ENCODE measurements at places on chromosomes 2 and 18. TPM values are rescaled to one million over a fixed set of nuclear protein-coding genes. Genes with fewer than 3 reads are reported as not detected.
A peak's percentile ranks its signal among the peaks of the same experiment; 100 is the strongest.

Gene POTEF
- total RNA-seq, result not detected

Gene RIT2
- total RNA-seq, result not detected

Gene DNMT3A
- total RNA-seq, result 10.8 TPM

Gene SIX2
- 2.9 TPM for total RNA-seq

Gene CABYR
- 7.3 TPM for total RNA-seq

Gene MAPRE2
- 44.7 TPM for total RNA-seq

Gene INPP5D
- total RNA-seq, result 0.98 TPM

Gene VIT
- 2.0 TPM for total RNA-seq

Gene SLC9A4
- total RNA-seq, result not detected

Gene B3GNT7
- 0.27 TPM for total RNA-seq

Gene CYS1
- 7.0 TPM for total RNA-seq

Gene SALL3
- not detected for total RNA-seq

Gene SCYGR4
- total RNA-seq, result not detected

GRCh38 chr2:24889221-24889620, 30.8 kb downstream of the ADCY3 start:
- no peak for DNase-seq

- no peak for DNase-seq
Observed at GRCh38 chr2:239774933-239775622, 250.1 kb downstream of the NDUFA10 start.

DNA sequence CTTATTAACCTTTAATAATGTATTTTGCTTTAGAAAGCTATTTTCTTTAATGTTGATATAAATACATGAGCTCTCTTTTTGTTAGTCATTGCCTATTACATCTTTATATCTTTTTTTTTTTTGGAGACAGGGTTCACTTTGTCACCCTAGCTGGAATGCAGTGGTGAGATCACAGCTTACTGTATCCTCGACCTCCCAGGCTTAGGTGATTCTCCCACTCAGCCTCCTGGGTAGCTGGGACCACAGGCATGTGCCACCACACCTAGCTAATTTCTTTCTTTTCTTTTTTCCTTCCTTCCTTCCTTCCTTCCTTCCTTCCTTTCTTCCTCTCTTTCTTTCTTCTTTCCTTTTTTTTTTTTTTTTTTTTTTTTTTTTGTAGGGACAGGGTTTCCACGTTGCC, 15.4 kb downstream of the NAB1 start:
- no peak for DNase-seq

- DNase-seq, result no peak
Observed at GRCh38 chr18:10124071-10124470, 210.3 kb downstream of the VAPA start.

DNA sequence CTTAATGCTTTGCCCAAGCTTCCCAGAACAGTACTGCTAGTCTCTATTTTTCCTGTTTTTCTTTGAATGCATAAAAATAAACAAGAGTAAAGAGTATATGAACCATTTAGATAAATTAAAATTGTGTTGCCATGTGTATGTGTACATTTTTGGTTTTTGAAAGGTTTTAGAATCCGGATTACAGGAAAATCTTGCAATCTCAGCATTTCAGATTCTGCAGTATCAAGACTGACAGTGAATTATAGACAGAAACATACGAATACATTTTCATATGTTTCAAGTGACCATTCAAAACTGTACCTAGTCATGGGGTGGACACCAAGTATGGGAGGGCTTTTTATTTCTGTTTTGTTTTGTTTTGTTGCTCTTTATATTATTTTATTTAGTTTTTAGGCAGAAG, 604.1 kb downstream of the LRP1B start:
- DNase-seq, result no peak

DNA sequence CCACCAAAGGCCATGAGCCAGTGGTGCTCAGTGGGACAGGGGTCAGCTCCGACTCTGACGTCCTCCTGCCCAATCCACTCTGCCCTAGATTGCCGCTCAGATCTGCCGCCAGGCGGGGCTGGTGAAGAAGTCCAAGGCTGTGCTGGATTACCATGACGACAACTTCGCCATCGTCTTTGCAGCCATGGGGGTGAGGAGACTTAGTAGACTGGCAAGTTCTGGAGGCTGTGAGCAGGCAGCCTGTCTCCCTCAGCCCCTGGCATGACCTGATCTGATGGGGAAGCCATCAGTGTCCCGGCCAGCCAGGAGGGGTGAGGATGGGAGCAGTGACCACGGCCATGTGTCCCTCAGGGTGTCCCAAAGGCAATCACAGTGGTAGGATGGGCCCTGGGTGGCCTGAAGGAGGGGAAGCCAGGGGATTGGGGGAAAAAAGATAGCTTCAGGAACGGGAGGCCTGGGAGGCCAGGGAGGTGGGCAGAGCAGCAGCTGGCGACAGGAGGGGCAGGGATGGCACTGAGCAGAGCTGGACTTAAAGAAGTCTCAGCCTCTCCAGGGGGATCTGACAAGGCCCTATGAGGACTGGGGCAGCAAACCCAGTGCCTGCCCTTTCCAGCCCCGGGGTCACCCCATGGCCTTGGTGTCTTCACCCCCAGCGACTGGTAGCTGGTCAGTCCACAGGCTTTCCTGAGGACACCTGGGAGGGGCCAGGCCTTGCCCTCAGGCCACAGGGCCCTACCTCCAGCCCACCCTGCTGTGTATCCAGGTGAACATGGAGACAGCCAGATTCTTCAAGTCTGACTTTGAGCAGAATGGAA, 17.4 kb upstream of the ANKRD53 start:
- no peak for DNase-seq

DNA sequence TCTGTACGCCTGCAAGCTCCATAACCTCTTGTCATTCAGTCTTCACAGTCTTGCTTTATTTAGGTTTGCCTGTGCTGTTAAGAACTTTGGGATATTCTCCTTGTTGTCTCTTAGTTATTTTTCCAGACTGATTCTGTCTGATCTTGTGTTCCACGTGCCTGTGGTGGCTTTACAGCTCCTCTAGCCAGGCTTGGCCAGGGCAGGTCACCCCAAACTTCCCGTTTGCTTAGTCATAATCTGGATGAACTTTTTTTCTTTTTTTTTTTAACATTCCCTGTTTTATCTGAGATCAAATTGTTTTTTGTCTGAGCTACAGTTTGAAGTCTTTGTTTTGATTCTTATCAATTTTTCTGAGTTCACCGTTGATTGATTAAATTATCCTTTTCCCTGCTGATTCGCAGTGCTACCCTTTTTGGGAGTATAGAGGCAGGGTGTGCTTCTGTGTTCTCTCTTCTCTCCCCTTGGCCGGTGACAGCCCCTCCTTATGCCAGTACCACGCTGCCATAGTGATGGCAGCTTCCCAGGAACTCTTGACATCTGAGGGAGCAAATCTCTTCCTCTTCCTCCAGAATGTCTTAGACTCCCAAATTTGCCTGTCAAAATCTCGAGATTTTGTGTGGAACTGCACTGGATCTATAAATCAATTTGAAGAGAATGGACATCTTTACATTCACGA, 2.5 kb downstream of the SP100 start:
- peak; percentile 65 for DNase-seq

- DNase-seq, result no peak
Observed at GRCh38 chr2:106996171-106996769, 110.3 kb upstream of the ST6GAL2 start.

GRCh38 chr18:32770666-32771168, 2.1 kb downstream of the KLHL14 start:
- no peak for DNase-seq

DNA sequence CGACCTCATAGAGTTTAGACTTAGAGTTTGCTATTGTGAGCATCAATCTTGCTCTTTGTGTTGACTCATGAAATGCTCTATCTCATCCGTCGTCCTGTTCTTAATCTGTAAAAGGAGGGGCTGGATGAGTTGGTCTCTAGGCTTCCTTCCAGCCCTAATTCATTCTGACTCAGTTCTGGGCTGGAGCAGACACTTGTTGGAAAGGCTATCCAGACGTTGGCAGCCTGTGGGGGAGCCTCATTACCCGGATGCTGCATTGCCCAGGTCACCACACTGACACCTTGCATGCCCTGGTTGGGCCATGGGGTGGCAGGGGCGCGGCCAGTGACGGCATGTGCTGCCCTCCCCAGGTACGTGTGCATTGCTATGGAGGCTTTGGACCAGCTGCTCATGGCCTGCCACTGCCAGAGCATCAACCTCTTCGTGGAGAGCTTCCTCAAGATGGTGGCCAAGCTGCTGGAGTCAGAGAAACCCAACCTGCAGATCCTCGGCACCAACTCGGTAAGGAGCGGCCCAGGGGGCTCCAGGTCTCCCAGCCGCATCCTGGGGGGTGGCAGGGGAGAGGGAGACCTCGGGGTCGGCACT, 61.5 kb downstream of the EFR3B start:
- DNase-seq, result peak; percentile 94

GRCh38 chr2:187445051-187445450, 3.0 kb downstream of the CALCRL start:
- no peak for DNase-seq

GRCh38 chr2:69311024-69311416, 76.0 kb downstream of the GFPT1 start:
- DNase-seq, result peak; percentile 34

- peak; percentile 83 for DNase-seq
Observed at GRCh38 chr2:27627963-27628766, 647 bp downstream of the CCDC121 start.

DNA sequence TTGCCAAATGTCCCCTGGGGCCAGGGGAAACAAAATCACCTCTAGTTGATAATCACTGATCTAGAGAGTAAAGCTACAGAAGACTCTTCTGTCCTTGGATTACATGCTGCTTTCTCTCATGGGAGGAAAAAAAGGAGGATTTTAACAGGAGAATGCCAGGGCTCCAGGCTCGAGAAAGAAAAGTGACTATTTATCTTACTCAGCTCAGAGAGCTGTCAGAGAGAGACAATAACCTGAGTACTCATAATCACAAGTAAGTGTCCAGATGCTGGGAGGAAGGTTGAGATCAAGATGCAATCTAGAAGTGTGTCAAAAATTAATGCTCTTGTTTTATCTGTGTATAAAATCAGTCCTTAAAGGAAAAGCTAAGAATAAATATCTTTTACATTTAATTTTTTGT, 133.3 kb downstream of the PTRHD1 start:
- DNase-seq, result no peak

- DNase-seq, result no peak
Observed at GRCh38 chr18:35910327-35910726, 62.2 kb upstream of the RMP24 start.

DNA sequence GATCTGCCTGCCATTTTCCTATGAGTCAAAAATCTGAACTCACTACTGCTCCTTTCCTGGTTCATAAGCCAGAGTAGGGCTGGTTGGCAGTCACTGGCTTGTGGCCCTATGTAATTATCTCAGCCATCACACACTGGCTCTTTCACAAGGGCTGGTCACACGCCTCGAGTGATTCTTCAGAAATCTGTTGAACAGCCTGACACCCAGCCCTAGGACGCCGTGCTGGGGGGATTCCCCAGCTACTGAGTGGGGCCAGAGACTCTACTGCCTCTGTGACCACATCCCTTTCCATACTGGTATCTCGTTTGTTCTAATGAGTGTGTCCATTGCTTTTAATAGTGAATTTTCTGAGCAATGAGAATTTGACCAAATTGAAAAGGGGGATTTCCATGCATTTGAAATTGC, 45.8 kb upstream of the RBM44 start:
- DNase-seq, result no peak

- peak; percentile 72 for DNase-seq
Observed at GRCh38 chr2:230798769-230799399, 65.9 kb upstream of the ITM2C start.

- DNase-seq, result no peak
Observed at GRCh38 chr2:100653449-100654035, 90.7 kb downstream of the PDCL3 start.

DNA sequence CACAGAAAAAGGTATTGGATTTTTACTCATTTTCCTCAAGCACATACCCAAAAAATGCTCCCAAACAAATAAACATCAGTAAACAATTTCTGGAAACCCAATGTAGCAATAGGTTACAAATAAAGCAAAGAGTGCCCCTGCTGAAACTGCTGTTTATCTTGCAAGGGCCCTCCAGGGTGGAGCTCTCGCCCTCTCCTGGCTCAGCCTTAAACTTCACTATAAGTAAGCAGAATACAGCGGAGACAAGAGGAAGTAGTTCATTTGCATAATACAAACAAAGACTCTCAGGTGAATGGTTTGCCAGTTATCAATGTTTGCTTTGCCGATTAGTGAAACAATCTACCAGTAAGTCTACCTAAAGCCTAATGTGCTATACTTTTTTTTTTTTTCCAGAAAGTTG, 437.6 kb downstream of the DLGAP1 start:
- DNase-seq, result no peak

GRCh38 chr2:223203971-223204929, 152.3 kb downstream of the KCNE4 start:
- DNase-seq, result peak; percentile 10

- no peak for DNase-seq
Observed at GRCh38 chr2:121884511-121884921, 129.1 kb downstream of the TSN start.

DNA sequence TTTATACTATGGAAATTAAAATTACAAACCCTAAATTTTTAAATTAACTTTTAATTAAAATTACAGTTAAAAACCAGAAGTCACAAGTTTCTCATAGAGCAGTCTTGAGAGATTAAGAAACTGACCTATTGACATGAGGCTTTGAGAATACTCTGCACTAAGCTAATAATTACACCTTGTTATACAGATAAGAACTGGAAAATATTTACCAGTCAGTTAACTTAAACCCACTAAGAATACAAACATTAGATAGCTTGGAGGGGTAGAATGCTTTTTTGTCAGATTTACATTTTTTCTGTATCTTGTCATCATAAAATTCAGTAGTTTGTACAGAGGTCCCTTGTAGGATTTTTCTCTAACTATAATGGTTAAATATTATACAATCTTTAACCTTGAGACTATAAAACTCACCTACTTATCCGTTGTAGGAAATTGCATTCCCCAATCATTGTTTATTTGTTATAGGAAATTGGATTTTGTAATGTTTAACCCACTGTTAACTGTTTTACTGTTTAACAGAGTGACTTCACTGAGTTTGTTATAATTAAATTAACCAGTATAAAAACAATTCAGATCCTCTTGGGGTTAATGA, 219.7 kb upstream of the PKDCC start:
- DNase-seq, result no peak

GRCh38 chr2:126933711-126934091, 35.0 kb downstream of the TEX51 start:
- no peak for DNase-seq

DNA sequence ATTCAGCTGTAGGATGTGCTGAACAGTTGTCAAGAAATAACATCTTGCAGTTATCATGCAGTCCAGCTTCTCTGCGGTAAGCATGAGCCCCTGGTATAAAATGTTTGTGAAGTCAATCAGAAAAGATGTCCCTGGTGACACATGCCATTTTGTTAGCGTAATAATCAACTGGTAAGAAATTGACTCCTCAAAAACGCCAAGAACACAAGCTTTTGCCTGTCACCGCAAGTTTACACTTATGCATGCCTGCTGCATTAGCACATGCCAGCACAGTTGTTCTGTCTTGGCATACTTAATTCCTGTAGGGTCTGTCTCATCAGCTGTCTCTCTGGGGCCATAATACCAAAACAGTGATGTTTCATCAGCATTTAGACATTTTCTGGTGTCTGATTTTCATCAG, 524.8 kb upstream of the DSEL start:
- no peak for DNase-seq

DNA sequence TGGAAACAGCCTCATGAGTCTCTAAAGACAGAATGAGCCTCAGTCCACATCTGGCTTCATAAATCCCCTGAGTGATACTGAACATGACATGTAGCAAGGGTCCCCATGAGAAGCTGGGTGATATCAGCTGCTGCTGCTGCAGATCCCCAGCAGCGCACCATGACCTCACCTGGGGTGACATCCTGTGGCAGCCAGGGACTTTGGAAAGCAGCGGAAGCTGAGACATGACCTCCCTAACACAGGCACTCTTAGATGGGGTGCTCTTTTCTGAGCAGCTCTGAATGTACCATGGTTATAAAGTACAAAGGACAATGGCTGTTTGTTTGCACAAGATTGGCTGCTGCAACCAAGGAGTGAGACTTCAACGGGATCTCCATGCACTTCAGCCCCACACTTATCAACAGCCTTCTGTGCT, 74.7 kb upstream of the TMEM200C start:
- DNase-seq, result no peak

Data from fibroblast of the aortic adventitia (primary cell).